ENCODE measurements at places on chromosomes 7 and 10.

DNA sequence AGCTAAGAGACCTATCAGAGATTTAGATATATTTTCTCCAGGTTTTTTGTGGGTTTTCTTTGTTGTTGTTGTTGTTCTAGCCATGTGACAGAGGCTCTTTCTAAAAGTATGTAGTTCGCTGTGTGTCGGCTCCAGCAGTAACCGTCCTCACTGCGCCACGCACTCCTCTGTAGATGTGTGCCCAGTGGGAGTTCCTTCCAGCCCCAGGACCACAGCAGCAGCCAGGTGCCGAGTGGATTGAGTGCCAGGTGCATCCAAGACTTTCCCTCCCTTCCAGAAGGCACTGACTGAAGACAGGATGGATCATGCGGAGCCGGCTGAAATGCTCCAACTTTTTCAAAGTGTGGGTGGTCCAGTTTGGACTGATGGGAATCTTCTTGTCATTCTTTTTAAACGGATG lies 31.8 kb downstream of the WDR86 start:
- no peak for DNase-seq

DNA sequence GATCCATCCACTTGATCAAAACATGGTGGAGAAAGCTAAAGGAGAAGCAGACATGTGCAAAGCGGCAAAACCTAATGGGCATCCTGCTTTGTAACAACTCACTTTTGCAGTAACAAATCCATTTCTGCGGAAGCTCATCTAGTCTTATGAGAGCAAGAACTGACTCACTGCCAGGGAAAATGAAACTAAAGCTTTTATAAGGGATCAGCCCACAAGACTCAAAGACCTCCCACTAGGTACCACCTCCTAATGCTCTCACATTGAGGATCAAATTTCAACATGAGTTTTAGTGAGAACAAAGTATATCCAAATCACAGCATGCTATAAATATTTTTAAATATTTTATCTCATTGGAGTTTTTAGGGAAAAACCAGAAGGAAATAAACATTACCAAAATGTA lies 120.1 kb upstream of the GNAI1 start:
- DNase-seq: no peak

DNA sequence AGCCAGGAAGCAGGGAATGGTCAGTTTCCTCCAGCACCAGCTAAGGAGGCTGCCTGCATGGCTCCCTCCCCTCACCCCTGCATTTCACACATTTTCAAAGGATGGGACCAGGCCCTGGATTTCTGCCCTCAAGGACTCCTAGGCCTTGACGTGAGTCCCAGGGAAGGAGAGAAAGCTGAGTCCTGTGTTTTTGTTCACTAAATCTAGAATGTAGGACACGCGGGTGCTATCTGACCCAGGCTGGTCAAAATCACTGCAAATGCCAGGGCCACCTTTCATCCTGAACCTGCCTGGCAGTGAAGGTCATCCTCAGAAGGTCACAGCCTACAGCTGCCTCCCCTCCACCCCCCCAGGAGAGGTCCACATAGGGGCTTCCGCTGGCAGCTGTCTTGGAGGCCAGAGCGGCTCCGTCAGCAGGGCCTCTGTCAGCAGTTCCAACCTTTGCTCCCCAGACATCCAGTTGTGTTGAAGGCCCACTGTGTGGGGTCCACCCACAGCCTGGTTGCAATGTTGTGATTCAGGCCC lies 18.0 kb downstream of the RHBDD2 start:
- no peak for DNase-seq

DNA sequence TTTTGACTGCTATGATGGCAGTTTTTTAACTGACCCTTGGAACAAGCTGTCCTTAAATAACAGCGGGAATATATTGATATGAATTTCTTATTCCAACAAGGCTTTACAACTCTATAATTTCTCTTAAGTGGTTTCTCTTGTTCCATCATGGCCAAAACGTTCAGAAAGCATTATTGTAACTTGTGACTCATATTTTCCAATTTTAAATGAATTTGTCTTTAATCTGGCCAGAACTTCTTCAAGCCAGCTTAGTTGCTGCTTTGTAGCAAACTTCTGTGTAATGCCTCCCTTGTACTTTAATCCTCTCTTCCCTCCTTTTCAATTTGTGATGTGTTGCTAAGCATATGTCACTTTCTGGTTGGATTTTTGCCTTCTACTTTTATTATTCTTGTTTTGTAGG lies 271.9 kb downstream of the KIF20B start:
- DNase-seq: no peak

DNA sequence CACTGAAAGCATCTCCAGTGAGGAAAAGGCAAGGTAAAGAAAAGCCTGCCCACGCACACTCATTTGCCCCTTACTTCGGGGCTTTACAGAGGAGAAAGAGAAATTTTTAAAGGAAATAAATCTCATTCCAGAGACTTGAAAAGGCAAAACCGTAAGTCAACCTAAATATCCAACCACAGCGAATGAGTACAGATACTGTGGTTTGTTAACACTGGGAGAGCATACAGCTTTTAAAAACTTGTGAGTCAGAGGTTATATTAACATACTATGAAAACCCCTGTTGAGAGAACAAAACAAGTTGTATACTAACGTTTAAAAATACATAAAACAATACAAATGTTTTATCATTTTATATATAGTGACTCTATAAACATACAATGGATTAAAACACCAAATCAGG lies 28.6 kb upstream of the ST7 start:
- DNase-seq: no peak

- no peak for DNase-seq
Observed at GRCh38 chr10:11344081-11344480, 267.4 kb downstream of the USP6NL start.

DNA sequence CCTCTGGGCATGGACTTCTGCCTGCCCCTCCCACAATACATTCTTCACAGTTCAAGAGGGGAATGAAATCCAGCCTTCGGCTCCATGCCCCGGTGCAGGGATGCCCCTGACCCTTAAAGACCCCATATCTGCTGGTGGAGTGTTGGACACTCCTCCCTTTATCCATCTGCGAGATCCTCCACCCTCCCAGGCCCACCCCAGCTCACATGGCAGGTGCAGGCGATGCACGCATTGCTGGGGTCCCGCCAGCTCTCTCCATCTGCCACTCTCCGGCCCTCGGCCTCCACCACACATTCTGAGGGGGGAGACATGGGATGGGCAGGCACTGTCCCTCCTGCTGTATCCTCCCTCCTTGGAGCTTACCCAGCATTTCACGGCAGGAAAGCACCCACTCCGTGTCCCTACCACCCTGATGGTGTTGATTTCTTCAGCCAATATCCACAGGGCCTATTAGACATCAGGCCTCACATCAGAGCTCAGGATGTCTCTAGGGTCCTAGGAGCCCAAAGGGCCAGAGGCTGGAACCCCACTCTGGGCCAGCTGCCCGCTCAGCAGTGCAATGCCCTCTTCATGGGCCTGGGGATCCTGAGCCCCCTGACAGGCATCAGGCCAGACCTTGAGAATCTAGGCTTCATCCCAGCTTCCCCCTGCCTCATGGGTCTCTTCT lies 18.3 kb downstream of the ATP6V1F start:
- no peak for DNase-seq

DNA sequence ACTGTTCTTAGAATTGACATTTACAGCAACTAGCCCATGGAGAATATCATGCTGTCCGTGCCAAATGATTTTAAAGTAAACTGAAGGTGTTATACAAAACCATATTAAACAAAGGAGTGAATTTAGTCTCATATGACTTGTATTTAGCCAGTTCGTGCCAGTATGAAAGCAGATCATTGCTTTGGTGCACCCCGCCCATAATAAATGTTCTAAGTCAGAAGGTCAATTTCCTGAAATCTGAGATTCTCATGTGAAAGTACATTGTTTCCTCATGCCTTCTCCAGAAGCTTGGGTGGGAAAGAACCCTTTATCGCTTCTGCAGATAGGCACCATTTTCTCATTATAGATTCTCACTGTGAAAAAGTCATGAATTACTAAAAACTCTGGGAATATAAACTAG lies 106.4 kb downstream of the CAMK1D start:
- DNase-seq: no peak

DNA sequence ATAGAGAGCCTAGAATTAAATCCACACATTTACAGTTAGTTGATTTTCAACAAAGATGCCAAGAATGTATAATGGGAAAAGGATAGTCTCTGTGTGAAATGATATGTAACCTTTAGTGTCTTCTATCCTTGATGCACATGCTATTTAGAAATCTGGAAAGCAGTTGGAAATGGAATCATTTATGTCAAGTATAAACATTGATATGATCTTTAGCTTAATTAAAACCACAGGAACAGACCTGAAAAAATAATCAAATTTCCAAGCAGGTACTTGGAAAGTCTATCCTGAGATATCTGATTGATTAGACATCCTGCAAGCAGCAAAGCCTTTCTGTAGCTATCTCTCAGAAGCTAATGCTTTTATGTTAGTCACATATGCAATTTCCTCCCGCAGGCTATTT lies 24.4 kb upstream of the SRI start:
- DNase-seq: no peak

GRCh38 chr7:22358820-22359697 lies 2.1 kb upstream of the RAPGEF5 start:
- DNase-seq: no peak

DNA sequence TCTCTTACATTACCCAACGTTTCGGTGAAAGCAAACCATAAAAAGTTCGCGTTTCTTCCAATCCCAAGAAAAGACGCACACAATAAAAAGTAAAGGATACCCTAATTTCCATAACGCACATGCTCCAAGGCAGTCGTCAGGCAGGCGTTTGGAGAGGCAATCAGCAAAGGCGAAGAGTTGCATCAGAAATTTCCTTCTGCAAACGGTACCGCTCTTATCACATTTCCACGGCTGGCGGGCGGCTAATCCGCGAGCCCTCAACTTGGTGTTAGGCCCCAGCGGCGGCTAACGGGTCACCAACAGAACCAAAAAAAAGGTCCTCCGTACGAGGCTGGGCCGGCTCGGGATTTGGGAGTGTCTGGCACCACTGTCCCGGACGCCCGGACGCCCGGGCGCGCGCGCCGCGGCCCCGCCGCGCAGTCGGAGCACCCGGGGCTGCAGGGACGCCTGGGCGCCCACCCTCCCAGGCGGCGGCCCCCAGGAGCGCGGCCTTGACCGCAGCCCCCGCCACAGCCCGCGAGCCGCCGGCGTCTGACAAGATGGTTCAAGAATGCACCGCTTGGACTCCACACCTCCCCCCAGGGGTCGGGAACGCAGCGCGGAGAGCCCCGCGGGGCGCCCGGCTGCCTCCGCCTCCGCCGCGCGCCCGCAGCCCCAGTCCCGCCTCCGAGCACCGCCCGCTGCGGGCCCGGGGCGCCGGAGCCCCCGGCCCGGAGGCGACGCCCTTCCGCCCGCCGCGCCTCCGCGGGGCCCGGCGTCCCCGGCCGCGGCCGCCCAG lies 9.8 kb upstream of the GRB10 start:
- DNase-seq: no peak

DNA sequence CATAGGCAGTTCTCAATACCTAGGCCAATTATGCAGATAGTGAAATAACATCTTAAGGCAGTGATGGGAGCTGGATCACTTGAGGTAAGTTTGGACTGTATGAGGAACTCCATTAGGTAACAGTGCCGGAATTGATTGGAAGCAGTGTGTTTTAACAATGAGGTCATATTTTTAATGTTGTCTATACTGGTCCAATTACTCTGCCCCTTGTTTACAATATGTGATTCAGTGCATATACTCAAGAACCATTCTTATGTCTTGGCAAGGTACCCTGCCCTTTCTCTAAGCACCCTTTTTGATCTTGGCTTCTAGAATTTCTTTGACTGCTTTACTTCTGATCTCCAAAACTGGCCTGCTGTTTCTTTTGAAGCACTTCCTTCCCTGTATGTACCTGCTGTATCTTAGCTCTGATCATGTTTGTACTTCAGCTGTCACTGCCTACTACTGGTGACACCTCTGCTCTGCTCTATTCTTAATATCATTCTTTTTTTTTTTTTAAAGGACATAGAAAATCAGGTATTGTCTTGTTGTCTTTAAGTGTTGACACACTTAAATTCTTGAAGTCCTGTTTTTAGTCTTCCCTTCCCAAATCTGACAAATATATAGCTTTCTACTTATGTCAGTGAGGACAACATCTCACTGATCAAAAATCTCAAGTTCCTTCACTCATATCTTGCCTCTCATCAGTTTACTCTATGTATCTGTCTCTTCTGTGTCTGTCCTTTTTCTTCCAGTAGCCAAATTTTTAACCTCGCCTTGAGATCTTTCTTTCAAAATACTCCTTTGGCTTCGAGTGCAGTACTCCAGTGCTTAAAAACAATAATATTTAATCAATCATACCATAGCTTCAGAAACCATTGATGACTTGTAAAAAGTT lies 46.4 kb upstream of the RPA3 start:
- no peak for DNase-seq

- no peak for DNase-seq
Observed at GRCh38 chr10:62815381-62816075, 638 bp downstream of the EGR2 start.

GRCh38 chr7:77627309-77627676 lies 69.0 kb upstream of the RSBN1L start:
- no peak for DNase-seq

DNA sequence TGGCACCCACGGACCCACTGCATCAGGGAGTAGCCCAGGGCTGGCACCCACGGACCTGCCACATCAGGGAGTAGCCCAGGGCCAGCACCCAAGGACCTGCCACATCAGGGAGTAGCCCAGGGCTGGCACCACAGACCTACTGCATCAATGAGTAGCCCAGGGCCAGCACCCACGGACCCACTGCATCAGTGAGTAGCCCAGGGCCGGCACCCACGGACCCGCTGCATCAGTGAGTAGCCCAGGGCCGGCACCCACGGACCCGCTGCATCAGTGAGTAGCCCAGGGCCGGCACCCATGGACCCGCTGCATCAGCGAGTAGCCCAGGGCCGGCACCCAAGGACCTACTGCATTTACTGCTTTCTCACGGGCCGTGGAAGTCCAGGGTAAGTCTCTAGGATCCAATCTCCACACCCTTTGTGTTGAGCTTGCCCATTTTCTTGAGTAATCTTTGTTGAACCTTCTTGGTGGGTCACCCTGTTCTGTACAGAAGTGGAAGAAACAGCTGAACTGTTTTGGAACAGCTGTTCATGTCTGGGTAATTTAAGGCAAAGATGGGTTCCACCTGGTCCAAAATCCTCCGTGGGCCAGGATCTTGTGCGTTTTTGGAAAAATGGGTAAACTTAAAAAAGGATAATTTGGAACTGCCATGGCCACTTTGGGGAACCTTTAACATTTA lies 69.0 kb downstream of the VIPR2 start:
- DNase-seq: no peak

DNA sequence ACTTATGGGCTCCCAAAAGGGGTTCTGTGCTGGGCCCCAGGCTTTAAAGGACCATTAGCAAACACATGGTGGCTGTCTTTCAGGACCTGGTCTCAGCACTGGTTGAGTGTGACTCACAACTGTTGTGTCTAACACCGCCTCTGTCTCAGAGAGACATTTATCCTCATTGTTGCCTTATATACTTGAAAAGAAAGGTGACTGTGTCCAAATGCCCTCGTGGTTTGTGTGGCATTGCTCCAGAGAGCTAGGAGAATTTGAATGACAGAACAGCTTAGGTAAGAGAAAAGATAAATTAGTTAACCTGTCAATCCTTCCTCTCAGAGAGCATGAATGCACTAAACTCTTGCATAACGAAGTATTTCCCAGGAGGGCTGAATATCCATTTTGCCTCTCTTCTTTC lies 14.5 kb upstream of the FAM13C start:
- no peak for DNase-seq

GRCh38 chr7:1144269-1144771 lies 15.7 kb downstream of the ZFAND2A start:
- DNase-seq: no peak

All from NCI-H2081 treated with DMSO at 0.1 percent for 48 hours (cell line).